ENCODE measurements at places on chromosomes 12 and 14.

DNA sequence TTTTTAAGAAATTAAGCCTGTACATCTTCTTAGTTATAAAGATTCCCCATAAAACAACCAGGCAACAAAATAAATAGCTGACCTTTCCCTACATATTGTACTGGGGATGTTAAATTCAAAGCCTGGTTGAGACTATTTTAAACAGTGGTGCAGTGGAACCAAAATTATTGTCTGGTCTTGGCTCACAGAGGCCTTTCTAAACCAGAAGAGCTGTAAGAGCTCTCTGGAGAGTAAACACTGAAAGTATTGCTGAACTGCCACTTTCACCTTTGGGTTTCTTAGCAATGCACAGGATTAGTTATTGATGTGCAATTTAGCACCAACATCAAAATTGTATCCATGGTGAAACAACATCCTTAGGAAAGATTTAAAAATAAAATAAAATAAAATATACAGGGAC lies 20.6 kb downstream of the RACGAP1 start:
- DNase-seq = no peak

GRCh38 chr12:109626378-109627115 lies 53.0 kb downstream of the MVK start:
- DNase-seq = no peak

- no peak for DNase-seq
Observed at GRCh38 chr14:35378425-35379233, 25.9 kb downstream of the NFKBIA start.

DNA sequence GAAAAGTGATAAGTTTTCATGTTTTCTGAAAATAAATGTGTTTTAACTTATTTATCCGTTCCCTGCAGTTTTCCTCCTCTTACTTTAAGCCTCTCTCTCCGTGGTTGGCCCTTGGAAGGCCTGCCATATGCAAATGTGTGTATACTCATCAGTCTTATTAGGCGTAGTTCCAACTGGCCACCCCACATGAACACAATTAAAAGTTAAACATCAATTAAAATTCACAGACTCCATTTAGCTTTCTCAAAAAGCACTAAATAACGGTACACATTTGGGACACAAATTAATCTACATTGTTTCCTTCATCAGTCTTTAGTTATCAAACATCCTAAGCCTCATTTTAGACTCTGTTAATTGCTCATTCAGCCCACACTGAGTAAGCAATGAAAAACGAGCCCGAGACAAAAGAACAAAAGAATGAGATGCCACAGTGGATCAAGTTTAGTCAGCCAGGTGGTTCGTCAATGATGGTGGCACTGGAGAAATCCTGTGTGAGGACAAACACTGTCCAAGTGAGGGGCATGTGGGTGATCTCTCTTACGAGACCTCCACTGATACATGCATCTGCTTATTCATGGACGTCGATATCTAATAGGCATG lies 76.0 kb upstream of the TMCC3 start:
- no peak for DNase-seq

GRCh38 chr12:125132698-125133400 lies 67.6 kb downstream of the AACS start:
- no peak for DNase-seq

DNA sequence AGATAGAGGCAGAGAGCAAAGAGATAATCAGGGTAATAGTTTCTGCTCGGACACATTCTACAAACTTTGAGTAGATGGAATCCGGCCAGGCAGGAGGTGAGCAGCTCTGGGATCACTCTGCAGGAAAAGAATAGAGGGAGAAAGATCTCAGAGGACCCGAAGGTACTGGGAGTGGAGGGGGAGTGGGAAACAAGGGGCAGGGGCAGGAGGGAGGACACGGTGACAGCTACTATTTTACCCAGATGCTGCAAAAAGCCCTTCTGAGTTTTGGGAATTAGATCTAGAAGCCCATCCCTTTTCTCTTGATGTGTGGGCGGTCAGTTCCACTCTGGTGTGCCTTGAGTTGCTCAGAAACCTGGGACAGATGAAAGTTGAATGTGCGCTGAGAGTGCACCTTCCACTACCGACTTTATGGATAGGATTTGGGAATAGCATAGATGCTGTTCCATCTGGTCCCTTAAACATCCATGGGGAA lies 556 bp downstream of the GPRC5A start:
- DNase-seq = no peak

DNA sequence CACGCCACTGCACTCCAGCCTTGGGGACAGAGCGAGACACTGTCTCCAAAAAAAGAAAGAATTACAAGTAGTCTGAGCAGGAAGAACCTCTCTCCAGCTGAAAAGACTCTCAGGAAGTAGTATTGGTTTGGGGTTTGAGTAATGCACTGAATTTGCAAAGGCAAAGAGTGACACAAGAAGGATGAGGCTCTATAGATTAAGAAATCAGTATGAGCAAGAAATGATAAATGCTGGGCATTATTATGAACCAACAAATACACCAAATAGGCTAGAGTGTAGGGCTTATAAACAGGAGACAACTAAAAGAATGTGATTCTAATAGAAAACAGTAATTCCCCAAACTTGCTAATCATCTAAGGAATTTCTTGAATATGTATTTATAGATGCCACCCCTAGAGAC lies 2.6 kb upstream of the SLC35E3 start:
- no peak for DNase-seq

DNA sequence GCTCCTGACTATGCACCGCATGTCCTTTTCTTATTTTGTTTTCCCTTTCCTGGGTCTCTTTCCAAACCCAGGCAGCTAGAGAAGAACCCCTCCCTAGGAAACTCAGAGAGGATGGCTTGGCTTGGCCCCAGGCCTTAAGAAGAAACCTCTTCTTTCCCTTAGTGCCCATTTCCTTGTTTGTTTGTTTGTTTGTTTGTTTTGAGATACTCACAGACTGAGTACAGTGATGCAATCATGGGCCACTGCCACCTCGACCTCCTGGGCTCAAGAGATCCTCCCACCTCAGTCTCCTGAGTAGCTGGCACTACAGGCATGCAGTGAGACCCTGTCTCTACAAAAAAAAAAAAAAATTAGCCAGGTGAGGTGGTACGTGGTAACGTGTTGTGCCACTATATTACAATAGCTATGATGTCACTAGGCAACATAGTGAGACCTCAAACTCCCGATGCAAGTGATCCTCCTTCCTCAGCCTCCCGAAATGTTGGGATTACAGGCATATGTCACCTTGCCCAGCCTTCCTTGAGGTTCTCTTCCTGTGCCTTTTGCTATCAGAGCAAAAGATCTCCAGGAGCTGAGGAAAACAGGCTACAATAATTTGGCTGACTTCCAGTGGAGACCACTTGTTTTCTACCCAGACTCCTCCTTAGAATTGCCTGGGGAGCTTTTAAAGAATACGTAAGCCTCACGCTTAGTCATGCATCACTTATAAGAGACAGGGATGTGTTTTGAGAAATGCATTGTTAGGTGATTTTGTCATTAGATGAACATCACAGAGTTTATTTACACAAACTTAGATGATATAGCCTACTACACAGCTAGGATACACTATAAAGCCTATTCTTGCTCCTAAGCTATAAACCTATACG lies 34.5 kb upstream of the LGALS3 start:
- no peak for DNase-seq

- DNase-seq = no peak
Observed at GRCh38 chr12:127774828-127775227, 492.1 kb upstream of the TMEM132C start.

GRCh38 chr14:75230140-75230792 lies 48.4 kb upstream of the FOS start:
- DNase-seq = no peak

GRCh38 chr12:111260732-111261131 lies 108.2 kb downstream of the PHETA1 start:
- DNase-seq = no peak

GRCh38 chr12:115035535-115036107 lies 351.6 kb upstream of the TBX3 start:
- no peak for DNase-seq

DNA sequence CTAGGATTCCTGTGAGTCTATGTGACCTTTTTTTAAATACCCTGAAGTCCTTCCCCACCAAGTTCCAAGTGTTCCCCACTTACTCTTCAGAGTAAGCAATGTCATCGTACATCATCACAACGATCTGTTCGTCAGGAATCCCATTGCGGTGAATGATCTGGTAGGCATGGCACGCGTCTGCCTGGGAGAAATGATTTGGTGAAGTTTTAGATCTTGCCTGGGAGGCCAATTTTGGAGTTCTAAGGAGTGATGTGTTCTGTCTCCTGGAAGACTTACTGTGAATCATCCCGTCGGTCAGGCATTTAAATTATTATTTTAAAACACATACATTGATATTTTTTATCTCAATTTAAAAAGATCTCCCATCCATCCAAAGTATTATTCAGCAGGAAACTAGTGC lies 29.8 kb downstream of the LGMN start:
- no peak for DNase-seq

DNA sequence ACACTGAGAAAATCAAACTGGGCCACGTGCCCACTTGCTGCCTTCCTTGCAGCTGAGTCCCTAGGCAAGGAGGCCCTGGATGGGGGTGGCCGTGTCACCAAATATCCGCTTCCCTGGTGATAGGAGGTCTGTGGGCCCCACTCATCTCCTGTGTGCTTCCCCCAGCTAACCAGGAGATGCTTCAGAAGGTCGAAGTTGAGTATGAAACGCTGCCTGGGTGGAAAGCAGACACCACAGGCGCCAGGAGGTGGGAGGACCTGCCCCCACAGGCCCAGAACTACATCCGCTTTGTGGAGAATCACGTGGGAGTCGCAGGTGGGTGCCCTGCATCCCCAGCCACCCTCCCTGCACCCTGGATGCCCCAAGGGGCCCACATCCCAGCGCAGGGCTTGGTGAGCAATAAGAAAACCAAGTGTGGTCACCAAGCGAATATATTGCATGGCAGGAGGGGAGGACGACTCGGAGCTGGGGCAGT lies 6.8 kb upstream of the SIVA1 start:
- DNase-seq = no peak

DNA sequence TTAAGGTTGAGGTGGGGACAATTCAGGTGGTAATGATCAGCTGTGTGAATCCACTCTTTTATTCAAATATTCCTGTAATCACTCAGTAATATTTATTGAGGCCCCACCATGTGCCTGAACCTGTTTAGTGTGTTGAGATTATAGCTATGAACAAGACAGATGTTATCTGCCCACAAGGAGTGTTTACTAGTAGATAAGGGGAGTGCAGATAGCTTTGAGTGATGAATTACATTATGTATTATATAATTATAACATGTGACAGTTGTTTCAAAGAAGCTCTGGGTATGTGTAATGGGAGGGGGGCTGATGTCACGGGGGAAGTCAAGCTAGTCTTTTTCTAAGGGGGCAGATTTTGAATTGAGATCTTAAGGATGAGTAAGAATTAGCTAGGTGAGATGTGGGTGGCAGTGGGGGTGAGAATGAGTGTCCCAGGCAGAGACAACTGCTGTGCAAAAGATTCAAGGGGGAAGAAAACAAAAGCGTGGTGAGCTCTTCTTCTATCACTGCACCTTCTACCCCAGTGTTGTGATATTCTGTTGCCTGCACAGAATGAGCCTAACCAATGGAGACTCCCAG lies 21.3 kb upstream of the SRRM4 start:
- no peak for DNase-seq

DNA sequence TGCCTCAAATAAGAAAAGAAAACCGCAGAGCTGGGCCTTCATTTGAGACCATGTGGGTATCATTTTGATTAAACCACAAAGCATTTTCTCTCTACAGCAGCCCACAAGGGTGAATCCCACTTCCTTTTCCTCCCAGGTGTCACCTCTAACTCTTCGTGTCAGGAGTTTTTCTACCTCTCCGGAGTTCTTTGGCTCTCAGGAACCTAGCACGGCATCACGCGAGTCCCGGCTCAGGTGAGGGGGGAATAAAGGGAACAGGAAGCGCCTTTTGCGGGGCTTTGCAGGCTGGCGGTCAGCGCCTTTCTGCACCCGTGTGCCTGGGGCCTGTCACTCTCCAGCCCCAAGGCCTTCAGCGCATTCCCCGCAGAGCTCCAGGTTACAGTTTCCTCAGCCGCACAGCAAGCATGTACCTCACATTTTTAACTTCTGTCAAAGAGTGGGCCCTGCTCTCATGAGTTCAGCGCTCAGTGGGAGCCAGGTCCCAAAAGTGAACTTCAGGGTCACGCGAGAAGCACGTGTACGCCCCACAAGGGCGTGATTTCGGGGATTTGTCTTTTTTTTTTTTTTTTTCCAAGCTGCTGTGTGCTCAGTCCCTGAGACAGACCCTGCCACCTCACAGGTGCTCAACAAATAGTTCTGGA lies 740 bp upstream of the PRPF40B start:
- DNase-seq = peak; percentile 30

DNA sequence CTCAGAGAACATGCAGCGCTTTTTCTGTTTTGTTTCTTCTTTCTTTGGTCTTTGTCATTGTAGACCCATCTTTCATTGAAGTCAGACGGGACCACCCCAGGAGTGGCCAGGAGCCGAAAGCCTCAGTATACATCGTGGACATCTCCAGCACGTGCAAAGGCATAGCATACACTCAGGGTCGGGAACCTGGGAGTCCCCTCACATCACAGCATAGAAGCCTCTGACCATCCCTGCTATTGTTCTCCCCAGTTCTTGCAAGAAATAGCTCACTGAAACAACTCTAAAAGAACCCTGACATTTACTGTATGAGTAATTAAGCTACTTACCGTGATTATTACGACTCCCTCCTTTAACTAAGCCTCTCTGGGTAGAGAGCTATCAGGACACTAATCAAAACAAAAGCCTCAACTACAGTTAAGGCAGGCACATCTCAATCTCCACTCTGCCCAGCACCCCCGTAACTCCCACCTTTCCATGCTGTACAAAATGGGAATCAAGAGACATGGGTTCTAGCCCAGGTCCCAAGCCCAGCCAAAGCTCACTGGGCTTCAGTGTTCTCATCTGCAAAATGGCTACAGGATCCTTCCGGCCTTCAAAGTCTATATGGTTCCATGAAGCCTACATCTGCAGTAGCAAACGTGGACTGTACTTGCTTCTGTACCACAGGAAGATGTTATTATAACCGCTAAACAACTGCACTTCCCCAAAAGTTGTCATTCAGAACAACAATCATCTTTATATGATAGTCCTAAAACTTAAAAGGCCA lies 6.7 kb downstream of the CCDC88C start:
- no peak for DNase-seq

- no peak for DNase-seq
Observed at GRCh38 chr12:94282675-94283074, 134.3 kb downstream of the PLXNC1 start.

GRCh38 chr12:120041386-120042231 lies 52.6 kb downstream of the BICDL1 start:
- DNase-seq = no peak

All from activated CD8-positive, alpha-beta memory T cell treated with anti-CD3 and anti-CD28 coated beads for 48 hours (primary cell).